ENCODE measurements at places on chromosomes 1 and 21.

DNA sequence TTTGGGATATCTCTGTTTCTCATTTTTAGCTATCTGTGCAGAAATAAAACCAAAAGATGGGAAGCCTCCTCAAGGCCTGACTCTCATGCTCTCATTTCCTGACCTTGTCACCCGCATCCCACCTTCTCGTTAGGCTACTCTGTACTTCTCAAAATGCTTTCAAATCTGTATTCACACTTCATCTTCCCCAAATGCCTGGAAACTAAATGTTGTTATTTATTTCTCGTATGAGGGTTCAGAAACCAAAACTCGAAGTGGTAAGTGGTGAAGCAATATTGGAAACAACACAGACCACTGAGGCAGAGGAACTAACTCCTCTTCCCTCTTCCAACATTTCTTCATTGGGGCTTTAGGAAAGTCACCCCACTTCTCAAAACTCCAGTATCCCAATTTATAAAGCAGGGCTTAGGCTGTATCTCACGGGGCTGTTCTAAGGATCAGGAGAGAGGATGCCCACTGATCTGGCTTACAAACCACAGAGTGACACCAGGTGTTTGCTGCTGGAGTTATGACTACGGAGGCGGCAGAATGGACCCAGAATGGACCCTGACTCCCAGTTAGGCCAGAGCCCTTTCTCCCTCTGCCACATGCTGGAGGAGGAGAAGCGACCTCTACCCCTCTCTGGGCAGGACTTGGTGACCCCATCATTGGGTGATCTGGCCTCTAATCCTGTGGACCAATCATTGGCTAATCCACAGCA, 3.5 kb downstream of the SLAMF7 start:
- DNase-seq, result no peak

DNA sequence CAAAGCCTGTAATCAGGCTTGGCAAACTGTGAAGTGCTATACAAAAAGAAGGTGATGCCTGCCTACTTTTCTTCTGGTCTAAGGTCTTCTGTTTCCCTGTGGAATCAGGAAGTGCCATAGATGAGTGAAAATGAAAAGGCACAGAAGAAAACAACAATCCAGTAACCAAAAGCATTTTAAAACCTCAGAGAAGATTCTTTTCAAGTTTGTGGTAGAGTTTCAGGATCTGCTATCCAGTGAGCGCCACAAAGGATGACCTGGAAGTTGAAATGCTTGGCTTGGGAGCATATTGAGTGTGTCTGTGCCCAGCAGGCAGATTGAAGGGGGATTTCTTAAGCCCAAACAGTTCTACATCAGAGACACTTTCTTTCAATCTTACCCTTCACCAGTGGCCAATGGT, 272.2 kb downstream of the PAPPA2 start:
- DNase-seq, result no peak

GRCh38 chr1:62428351-62428750, 8.5 kb upstream of the USP1 start:
- DNase-seq, result no peak

GRCh38 chr1:184595596-184595995, 159.1 kb downstream of the EDEM3 start:
- no peak for DNase-seq

DNA sequence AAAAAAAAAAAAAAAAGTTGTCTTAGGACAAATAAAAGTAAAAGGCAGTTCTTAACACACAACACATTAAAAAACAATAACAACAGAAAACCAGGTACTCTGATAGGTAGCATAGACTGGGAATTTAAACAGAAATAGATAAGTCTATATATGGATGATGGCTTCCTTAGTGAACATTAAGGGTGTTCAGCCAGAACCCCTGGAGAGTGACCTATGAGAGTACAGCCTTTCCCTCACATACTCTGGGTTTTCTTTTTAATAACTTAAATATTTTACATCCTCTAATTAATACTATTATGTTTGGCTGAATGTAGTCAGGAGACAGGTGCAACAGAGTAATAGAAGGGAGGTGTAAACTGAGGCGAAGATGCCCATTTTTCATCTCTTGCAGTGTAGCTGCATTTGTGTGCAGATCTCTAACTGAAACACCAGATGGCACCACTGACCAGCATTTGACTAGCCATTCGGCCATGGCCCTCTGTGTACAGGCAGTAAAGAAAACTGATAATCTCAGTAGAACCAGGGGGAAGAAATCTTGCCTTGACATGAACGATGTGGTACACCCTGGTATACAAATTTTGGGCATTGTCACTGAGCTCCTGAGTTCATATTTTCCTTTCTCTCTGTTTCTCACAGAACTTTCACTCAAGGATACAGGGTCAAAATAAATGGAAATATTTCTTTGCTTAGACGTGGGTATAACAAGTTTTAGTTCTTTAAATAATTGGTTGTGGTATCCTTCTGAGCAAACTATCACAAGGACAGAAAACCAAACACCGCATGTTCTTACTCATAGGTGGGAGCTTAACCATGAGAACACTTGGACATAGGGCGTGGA, 7.6 kb downstream of the TTF2 start:
- DNase-seq, result no peak

- DNase-seq, result no peak
These were observed 1.2 kb downstream of the PIK3C2B start for GRCh38 chr1:204493145-204493983.

GRCh38 chr21:34630536-34631143, 15.7 kb upstream of the RCAN1 start:
- no peak for DNase-seq

DNA sequence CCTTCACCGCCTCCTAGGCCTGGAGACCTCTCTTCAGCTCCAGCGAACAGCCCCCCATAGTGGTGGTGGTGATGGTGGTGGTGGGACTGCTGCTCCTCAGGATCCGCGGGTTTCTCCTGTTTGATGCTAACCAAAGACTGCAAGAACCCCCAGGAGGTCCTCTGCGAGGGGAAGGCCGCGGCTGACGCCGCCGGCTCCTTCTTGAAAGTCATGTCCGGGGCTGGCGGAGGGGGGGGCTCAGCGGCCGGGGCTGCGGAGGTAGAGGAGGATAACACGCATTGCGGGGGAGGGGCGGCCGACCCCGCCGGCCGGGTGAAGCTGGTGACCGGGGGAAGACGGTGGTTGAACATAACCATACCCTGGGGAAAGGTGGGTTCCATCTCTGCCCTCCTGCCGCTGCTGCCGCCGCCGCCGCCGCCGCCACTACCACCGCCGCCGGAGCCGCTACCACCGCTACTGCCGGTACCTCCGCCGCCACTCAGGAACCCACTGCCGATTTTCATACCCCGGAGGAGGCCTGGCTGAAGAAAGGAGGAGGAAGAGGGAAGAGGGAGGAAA, 554 bp downstream of the ZNF281 start:
- DNase-seq, result peak; percentile 20

DNA sequence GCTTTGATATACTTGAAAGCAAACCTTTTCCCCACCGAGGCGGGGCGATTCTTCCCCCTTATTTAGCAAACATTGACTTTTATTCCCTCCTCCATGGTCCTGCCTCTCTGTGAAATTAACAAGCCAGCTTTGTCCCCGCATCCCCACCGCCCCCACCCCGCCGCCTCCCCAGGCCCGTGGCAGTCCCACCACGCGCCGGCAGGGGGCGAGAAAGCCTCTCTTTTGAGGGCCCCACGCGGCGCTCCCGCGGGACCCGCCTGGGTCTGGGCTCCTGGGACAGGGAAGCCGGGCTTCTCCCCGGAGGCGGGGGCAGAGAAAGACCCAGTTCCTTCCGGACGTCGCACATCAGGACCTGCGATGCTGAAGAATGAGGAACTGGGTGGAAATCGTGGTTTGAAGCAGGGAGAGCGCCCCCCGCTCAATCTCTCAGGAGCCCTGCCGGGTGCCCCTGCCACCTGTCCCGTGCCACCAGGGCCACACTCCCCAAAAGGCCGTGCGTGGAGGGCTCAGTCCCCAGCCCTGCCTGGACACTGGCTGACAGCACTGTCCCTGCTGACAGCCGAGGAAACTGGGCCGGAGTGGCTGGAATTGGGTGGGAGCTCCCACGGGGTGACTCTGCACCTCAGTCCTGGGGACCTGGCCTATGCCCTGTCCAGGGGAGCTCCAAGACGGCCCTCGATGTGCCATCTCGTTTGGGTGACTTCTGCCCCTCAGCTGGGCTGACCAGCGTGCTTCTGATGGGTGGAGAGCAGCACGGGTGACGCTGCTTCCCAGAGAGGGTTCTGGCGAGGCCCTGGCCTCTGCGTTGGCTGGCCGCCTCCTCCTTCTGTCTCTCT, 8.6 kb upstream of the ACTRT2 start:
- DNase-seq, result no peak

DNA sequence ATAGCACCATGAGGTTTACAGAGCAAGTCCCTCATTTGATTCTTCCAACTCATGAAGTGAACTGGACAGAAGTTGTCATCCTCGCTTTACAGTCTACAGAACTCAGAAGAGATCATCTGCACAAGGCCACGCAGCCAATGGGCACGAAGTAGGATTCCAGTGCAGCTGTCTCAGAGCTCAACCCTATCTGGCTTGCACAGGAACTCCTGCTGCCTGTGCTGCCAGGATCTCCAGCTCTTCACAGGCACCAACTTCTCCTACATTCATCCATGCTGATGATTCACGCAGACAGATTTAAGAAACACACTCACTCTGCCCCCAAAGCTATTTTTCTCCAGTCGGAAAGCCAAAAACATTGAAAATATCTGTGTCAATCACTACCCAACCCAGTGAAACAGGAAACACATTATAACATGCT, 157.0 kb downstream of the RERE start:
- no peak for DNase-seq

DNA sequence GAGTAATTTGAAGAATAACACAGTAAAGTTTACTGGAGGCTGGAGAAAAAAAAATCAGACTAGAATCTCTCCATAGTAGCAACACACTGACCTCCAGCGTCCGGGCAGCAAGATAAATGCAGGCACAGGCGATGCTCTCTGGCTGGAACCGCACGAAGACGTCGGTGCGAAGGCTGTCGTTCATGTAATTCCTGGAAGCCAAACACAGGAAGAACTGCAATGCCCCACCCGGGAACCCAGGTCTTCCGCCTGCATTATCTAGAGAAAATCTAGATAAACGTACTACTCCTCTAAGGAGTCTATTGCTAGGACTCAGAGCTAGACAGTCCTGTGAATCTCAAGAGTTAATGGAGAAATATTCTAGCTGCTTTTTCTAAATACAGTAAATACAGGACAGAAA, 8.5 kb downstream of the CCNL2 start:
- DNase-seq, result no peak

GRCh38 chr1:244075247-244075722, 24.2 kb downstream of the ZBTB18 start:
- no peak for DNase-seq

DNA sequence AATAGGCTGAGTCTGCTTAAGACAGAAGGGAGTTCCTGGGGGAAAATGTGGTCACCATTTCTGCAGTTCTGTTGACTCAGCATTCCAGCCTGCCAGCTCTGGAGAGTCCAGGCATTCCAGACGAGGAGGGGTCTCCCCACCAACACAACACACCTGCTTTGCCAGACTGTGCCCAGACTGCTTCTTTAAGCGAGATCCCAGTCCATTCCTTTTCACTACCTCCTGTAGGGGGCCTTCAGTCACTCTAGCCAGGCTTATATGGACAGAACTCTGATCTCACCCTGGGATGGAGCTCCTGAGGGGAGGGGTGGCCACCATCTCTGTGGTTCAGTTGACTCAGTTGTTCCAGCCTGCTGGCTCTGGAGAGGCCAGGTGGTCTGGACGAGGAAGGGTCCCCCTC, 48.5 kb downstream of the UBE2U start:
- DNase-seq, result no peak

- DNase-seq, result no peak
These were observed 114.0 kb upstream of the RAB4A start for GRCh38 chr1:229156872-229157271.

DNA sequence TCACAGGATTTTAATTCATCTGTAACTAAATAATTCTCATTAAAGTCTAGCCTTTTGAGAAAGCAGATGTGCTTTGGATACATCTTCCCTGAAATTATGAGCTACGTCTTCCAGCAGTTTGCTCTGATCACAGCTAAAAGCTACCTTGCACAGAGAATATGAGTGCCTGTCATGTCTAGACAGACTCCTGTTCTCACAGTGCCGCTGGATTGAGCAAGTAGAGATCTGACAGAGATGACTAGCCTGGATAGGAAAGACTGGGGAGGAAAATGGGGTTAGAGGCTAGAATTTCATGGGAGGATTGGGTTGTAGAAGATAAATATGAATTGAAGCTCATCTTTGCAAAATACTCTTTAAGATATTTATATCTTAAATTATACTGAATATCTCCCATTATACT, 24.1 kb downstream of the CEPT1 start:
- no peak for DNase-seq

- DNase-seq, result no peak
These were observed 211.9 kb upstream of the EDN2 start for GRCh38 chr1:41696381-41696780.

GRCh38 chr1:54922921-54923421, 36.0 kb upstream of the DHCR24 start:
- DNase-seq, result no peak

DNA sequence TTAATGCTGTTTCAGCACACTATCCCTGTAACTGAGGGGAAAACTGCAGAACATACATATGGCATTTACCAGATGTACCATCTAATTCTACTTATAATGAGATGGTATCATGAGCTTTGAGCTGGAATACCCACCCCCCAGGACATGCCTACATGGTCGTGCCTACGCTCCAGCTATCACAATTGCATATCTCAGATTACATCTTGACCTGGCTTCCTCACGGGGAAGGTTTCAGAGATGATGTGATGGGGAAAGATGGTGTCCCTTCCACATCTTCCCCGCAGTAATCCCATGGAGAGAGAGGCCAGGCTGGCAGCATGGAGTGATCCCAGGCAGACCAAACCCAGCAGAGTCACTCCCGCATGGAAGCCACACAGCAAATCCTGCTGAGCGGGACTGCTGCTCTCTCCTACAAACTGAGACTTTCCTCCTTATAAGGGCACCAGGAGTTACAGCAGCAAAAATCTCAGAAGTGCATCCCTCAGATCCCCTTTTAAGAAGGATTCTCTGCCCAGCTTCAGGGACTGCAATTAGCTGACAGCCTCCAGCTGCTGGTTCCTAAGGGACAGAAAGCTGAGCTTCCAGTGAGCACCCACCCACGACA, 67.1 kb downstream of the KCNH1 start:
- no peak for DNase-seq

DNA sequence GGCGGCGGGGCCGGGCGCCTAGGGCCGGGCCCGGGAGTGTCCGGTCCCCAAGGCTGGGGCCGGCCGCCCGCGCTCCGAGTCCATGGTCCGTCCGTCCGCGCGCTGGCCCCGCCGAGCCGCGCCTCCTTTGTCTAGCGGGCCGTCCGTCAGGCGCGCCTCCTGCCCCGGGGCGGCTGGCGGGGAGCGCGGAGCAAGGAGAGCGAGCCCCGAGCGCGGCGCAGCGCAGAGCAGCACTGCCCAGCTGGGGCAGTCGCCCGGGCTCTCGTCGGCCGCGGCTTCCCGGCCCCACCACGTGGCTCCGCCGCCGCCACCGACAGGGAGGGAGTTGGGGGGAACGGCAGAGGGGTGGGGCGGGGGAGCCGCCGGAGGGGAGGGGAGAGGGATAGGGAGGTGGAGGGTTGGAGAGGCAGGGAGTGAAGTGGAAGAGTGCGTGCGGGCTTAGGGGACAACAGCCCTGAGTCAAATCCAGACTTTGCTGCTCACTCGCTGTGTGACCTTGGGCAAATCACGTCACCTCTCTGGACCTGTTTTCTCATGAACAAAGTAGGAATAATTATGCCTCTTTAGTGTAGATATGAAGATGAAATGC, at the start of gene NKAIN1:
Gene NKAIN1 (minus strand): TSS at position 235 of the 589 bp plus-strand sequence. CDS start 340 bp downstream, outside the sequence.
- no peak for DNase-seq

- DNase-seq, result no peak
These were observed 41.5 kb upstream of the TSPAN2 start for GRCh38 chr1:115130786-115131185.
